ENCODE measurements at places on chromosomes 1 and 21.

- DNase-seq: no peak
These were observed 351 bp downstream of the MIXL1 start for GRCh38 chr1:226223786-226224244.

GRCh38 chr1:221740993-221741702 is 741 bp downstream of the DUSP10 start:
- DNase-seq: peak; percentile 11

- DNase-seq: no peak
These were observed 41.5 kb downstream of the KIAA1614 start for GRCh38 chr1:180954005-180954800.

DNA sequence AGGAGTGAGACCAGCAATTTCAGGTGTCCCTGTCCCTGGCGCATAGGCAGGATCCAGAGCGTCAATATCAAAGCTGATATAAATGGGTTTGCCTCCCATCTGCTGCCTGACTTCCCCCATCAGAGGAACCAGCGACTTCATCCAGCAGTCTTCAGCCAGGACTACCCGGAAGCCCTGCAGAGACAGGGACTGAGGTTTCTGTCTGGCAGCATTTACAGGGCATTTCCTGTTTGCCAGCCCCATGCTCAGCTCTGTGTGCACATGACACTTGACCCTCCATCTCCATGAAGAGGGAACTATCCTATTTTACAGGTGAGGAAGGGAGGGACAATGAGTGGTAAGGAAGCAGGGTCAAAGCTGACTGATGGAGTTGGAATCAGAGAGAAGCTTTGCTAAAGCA is 7.2 kb downstream of the AGMAT start:
- DNase-seq: no peak

- no peak for DNase-seq
These were observed 29.4 kb upstream of the RBM15 start for GRCh38 chr1:110309767-110310166.

GRCh38 chr1:115976062-115976920 is at the start of gene SLC22A15:
SLC22A15 (plus strand) TSS chr1:115976513; CDS start chr1:115976628, 115 bp downstream.
- no peak for DNase-seq

DNA sequence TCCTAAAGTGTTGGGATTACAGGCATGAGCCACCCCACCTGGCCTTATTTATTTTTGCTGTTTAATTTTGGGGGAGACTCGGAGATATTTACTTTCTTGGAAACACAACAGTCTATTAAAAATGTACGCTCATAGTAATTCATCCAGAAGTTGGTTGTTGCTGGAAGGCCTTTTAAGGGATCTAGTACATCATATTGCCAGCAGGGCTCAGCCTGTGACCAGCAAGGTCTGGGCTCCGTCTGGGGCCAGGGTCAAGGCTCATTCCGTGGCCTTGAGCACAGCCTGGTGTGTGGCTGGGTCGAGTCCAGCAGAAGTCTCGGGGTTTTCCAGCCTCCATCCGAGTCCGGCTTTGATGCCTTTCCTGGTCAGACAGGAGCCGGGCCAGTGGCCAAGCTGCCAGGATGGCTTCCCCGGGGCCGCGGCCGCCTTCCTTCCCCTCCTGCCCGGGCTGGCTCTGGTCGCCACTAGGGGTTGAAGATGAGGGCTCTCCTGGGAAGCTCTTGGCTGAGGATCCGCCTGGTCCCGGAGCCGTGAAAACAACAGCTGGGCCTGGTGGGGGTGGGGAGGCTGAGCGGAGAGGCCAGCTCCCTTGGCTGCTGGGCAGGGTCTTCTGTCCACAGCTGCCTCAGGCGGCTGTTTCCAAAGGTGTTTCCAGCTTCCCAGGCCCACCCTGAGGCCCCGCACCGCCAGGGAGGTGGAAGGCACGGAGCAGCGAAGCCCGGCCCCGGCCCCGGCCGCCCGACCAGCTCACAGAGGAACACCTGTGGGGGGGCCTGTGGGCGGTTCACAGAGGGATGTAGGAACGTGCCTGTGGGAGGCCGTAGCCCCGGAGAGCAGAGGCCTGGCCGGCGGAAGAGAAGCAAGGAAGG is 5.1 kb upstream of the VWA1 start:
- DNase-seq: no peak

DNA sequence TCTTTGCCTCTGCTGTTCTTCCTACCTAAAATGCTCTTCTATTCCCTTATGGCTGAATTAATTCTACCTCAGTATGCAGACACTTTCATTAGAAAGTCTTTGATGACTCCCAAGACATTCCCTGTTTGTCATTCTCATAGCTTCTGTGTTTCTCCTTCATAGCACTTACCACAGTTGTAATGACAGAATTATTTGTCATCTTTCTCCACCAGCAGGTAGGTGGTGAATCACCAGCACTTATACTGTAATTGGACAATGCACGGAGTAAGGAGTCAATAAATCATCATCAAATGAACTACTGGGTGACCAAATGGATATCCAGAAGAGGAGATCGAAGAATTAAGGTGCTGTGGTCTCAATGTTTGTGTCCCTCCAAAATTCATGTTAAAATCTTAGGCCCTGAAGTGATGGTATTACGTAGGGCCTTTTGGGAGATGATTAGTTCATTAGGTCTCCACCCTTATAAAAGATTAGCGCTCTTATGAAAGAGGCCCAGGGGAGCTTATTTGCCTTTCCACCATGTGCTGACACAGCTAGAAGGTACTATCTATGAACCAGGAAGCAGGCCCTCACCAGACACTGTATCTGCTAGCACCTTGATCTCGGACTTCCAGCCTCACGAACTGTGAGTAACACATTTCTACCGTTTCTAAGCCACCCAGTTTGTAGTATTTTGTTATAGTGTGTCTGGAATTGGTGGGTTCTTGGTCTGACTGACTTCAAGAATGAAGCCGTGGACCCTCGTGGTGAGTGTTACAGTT is 2.4 kb upstream of the CCT8 start:
- no peak for DNase-seq

DNA sequence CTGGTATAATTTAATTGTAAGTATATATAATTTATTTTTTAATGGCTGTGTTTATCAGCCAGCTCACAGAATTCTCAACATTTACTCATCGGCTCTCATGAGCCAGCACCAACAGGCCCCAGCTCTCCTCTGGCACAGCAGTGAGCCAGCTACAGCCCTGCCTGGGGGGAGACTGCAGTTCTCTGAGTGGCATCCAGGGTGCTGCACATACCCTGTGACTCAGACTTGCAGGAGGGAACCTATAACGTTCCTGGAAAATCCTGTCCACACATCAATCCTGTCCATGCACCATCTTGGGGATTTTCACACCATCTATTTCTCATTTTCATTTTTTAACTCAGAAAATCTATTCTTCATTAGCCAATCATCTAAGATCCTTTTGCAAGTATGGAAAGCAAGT is 36.5 kb downstream of the FHAD1 start:
- DNase-seq: no peak

GRCh38 chr1:89971600-89971999 is 23.3 kb upstream of the ZNF326 start:
- no peak for DNase-seq

DNA sequence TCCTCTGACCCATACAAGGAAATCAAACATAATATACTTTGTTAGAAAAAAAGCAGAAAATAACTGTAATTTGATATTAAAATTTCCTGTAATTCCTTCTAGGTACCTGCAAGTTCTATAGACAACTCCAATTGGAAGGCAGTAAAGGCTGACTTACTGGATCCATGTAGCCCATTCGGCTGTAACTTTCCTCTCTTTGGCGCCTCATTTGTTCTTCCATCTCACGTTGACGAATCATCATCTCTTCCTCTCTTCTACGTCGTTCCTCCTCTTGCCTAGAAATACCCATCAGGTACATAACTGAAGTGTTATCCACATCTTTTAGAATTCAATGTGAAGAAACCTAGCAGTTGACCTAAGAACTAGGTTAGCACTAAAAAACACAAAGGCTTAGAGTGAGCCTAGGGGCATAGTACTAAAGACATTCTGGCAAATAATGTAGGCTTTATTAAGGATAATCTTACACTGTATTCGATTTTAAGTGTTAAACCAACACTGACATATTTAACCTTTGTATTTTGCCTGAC is 5.1 kb downstream of the SFPQ start:
- no peak for DNase-seq

GRCh38 chr1:28296401-28297261 is 32.2 kb upstream of the MED18 start:
- DNase-seq: no peak

GRCh38 chr1:19861034-19861433 is 21.2 kb upstream of the OTUD3 start:
- no peak for DNase-seq

- no peak for DNase-seq
These were observed 178.6 kb downstream of the PRDM16 start for GRCh38 chr1:3247521-3248121.

GRCh38 chr1:20903437-20903836 is 116.3 kb upstream of the HP1BP3 start:
- DNase-seq: no peak

DNA sequence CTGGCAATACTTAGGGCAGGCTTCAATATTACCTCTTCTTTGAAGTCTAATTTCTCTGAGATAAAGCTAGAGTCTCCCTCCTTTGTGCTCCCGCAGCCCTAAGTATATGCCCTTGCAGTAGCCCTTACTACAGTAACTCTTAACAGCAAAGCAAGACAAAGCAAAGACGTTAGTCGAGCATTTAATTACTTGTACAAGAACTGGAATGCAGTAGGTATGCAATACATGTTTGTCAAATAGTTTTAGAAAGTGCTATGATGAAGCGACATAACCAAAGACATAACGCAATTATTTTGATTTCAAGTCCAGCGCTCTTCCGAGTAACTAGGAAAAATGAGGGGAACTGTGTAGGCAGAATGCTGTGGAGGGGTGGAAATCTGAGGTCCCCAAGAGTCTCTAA is 1.6 kb downstream of the P3H1 start:
- DNase-seq: no peak

- DNase-seq: no peak
These were observed 518 bp upstream of the PLCH2 start for GRCh38 chr1:2475571-2475970.

DNA sequence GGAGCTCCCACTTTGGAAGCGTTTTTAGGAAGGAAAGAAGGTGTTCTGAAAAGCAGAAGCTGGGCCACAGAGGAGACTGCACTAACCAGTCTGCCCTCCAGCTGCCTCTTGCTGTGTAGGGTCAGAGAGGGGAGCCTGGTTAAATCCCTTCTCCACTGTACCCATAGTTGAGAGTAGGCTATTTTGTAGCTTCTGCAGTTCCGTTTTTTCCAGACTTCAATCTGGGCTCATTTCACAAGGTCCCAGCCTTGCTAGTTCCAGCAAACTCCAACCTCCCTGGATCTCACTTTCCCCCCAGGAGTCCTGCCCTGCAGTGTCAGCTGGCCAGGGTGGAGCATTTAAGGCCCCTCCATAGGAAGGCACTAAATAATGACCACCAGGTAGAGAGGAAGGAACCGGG is 11.0 kb downstream of the TNN start:
- no peak for DNase-seq

DNA sequence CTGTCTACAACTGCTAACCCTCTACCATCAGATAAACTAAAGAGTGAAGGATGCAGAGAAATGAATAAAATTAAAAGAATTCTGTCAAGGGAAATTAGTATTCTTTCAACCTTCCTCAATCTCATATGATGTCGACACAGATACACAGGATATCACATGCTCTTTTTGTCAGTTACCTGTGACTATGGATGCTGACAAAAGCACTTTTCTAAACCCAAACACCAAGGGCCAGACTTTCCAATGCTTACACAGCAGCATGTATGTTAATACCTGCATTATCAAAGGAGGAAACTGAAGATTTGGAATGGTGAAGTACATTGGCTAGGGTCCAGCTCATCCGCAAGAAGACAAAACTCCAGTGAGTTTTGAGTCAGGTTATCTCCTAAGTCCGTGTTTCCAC is 294.0 kb downstream of the SMYD3 start:
- DNase-seq: no peak

DNA sequence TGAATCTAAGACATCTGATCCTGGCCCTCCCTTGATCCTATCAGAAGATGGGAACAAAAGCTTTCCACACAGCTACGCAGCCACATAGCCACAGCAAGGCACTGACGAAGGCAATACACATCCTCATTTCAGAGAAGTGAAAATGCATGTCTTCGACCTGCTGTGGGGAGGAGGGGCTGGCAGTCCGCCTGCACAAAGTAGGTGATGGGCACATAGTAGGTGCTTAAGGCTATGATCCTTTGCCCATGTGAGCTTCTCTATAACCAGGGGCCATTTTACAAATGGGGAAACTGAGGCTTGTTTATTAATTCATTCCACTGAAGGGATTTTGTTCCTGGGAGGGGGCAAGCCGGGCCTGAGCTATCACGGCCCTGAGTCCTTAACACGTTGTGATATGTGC is 94.2 kb downstream of the PAX7 start:
- DNase-seq: no peak

GRCh38 chr1:23185381-23185780 is 16.7 kb upstream of the LUZP1 start:
- no peak for DNase-seq

- DNase-seq: no peak
These were observed 12.3 kb downstream of the SYDE2 start for GRCh38 chr1:85188530-85188929.

Measured in activated naive CD4-positive, alpha-beta T cell (primary cell).